Natural killer cell treated with Interleukin-12 subunit alpha and Interleukin-12 subunit beta and Interleukin-15 and Interleukin-18, amount 100 ng/mL, for 72 hours (primary cell): ENCODE measurements at places on chromosomes 3 and 15.
A peak's percentile ranks its signal among the peaks of the same experiment; 100 is the strongest.

DNA sequence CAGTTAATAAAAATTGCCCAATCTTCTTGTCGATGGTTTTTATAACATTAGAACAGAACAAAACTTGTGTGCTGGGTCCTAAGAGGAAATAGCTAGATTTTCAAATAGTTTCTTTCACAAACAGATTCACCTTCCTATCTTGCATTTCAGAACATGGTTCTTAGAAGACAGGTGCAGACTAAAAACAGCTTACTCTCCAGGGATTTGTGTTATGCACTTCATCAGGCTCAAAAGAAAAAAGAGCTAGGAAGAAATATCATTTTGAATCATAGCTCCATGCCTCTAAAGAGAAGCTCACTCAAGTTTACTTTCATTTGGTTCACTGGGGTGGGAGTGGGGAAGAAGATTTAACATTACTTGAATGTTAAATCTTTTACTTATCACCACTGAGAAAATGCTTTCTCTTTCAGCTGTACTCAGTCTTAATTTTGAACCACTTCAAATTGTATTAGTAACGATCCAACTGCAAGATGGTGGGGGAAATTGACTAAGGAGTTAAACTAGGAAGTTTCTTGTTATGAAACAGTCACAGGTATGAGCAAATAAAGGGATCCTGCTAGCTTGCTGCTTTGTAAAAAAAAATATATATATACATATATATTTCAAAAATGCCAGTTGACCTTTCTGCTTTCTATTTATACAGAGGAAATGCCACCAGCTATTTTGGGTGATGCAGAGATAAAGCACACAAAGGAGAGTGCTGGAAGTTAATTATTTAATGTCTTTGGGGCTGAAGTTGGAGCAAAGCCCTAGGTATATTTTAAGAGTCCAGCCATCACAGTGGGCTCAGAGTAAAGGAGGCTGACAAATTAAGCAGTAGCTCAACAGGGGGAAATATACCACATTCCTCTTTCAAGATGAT lies 28.3 kb upstream of the NUDT16 start:
- no peak for DNase-seq

GRCh38 chr3:182971637-182972036 lies 8.7 kb downstream of the DCUN1D1 start:
- no peak for DNase-seq

DNA sequence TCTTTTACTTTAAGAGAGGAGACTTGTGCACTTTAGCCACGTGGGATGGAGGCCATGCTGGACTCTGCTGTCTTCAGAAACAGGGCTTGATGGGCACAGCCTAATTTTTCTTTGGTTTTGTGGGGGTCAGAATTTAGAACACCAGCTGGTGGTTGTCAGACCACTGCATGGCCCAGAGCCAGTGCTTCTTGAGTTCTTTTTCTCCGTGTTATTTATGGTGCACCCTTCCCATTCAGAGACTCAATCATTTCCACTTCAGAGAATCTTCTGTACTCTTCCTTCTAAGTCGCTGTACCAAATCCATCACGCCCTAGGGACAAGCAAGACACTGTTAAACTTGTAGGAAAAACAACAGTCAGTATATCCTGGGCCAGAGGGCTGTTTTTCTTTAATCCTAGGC lies 20.1 kb downstream of the PRR23A start:
- no peak for DNase-seq

- peak; percentile 97 for DNase-seq
Measured at GRCh38 chr3:49469936-49470713, at the start of gene DAG1. TSS of gene DAG1 (plus strand) at chr3:49470267. CDS start at chr3:49510535, 40,268 bp downstream.

DNA sequence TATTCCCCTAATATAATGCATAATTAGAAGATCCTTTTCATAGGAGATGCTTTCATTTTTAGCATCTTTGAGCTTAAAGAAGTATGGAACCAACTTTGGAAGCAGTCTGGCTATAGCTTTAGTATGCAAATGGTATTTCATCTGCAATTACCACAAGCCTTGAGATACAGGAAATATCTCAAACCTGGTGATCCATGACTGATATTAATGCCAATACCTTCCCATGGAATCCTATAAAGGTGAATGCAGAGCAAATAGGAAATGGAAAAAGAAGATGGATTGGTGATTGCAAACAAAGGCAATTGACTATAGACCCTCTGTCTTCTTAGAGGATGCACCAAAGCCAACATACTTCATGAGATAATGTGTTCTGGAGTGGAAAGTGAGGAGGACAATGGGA lies 326.4 kb downstream of the KBTBD8 start:
- DNase-seq, result no peak

- no peak for DNase-seq
Measured at GRCh38 chr3:144645300-144645699, 673.7 kb downstream of the DIPK2A start.

DNA sequence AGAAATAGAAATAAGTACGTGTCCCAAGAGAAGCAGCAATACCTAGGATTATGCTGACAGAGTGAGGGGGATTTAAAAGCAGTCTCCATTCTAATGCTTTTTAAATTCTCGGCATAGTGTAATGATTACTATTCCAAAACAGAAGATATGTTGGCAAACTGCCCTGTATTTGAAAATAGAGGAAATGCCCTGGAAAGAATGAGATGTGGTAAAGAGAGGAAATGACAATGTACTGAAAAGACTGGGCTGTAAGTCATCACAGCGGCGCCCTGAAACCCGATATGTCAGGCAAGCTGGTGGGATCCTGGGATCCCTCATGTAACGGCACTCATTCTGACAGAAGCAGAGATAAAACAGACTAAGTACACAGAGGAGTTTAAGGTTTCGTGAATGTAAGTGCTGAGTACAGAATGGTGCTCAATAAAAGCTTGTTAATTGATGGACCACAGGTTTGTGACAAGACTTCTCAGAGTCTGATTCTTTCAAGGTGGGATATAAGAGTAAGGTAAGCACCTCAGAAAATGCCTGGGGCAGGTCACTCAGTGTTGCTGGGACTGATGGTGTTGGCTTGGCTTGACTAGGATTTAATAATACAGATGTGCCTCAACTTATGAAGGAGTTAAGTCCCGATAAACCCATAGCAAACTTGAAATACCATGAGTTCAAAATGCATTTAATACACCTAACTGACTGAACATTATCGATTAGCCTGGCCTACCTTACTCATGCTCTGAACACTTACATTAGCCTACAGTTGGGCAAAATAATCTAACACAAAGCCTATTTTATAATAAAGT lies 91.4 kb downstream of the NFKBIZ start:
- DNase-seq, result no peak

DNA sequence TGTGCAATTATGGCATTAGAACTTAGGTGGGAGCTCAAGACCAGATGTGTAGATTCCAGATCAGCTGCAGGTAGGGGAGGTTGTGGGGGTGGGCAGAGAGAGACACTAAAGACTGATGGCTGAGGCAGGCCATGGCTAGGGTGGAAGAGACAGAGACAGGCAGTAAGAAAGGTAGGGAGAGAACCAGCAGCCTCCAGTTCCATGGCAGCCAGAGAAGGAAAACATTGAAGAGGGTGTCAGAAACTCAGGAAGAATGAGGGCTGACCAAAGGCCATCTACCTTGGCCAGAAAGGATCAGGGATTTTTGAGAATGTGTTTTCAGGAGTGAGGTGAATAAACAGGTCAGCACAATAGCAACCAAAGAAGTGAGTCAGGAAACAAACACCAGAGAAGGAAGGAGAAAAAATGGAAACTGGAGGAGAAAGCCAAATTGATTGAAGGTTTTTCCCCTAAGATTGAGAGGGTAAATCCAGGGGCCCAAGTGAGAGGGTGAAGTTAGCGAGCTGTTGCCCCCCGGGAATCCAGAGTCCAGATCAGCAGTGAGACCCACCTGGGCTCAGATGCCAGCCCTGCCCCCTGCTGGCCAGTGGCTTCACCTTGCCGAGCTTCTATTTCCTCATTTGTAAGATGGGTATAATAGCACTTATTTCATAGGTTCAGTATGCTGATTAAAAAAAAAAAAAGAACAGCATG lies 41.0 kb downstream of the ABHD2 start:
- DNase-seq, result no peak
